Urinary bladder (tissue), 4 donors: ENCODE measurements at places on chromosomes 2 and 18.

GRCh38 chr2:62313449-62314227 lies 117.7 kb downstream of the B3GNT2 start:
- DNase-seq, result no peak

- no peak for DNase-seq
Observed at GRCh38 chr2:143524119-143524553, 394.9 kb downstream of the ARHGAP15 start.

DNA sequence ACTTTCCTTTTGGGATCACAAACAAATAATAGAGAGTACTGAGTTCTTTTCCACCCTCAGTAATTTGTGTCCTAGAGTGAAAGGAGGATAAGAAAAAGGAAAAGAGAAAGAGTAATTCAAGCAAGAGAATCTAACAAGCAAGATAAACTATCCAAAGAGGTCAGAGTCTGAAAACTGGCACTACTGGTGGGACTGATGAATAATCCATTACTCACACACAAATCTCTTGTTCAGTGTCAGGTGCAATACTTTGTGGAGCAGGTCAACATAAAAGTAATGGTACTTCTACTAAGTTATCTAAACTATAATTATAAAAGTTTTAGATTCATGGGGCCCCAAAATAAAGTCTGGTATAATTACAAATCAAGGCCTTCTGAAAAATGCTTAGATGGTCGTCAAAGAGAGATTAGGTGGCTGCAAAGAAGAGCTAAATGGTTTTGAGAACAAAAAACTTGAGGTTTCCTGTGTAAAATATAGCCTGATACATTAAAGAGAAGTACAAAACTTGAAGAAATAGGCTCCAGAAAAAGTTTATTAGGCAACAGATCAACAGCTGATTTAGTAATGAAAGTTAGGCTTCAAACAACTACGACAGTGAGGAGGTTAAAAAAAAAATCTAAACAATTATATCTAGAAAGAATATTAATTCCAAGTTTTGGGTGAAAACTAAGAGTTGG lies 109.4 kb downstream of the BAZ2B start:
- no peak for DNase-seq

DNA sequence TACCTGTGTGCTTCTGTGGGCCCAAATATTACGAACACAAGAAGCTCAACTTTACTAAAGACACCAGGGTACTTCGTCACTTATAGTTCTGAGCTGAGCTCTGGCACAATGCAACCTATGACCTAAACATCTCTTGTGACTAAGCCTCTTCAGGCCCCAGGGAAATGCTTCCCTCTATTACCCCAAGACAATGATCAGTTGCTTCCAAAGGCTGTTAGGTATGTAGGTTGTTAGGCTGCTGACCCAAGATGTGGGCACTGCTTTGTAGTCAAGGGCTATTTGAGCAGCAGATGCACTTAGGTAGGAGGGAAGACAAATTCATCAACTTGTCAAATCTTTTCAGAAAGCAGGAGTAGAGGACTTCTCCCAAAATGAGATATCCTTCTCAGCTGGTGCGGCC lies 640.1 kb downstream of the EPHA4 start:
- DNase-seq, result no peak

DNA sequence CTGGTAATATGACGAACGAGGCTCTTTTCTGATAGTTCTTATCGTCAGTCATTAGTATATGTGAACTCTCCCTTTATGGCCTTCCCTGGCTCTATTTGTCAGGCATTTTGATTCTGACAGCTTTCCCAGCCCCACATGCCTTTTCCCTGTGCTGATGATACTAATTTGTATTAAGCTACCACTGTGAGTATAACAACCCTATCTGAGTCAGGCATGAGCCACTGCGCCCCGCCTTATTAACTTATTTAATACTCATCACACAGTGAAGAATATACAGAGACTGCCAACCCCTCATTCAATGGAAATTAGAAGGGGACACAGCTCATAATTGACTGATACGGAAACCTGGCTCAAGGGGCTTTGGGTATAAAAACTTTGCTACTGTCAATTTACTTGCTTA lies 140.0 kb downstream of the NETO1 start:
- no peak for DNase-seq

- DNase-seq, result no peak
Observed at GRCh38 chr2:38498045-38498481, 104.7 kb downstream of the HNRNPLL start.

DNA sequence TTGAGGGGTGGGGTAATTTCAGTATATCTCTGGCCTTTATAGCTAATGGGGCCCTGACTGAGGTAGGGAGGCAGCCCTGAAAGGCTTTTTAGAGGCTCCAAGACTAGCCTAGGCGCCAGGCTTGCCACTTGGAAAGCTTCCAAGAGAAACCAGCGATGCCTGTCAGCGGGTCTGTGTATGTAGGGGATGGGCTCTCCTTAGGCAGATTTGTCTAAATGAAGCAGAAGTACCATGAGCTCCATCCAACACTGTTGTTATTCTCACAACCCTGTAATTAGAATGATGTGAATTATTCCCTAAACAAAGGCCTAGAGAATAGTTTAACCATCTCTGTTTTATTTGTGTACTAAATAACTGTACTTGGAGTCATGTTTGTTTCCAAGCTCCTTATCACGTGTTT lies 138.1 kb downstream of the B3GNT2 start:
- no peak for DNase-seq

DNA sequence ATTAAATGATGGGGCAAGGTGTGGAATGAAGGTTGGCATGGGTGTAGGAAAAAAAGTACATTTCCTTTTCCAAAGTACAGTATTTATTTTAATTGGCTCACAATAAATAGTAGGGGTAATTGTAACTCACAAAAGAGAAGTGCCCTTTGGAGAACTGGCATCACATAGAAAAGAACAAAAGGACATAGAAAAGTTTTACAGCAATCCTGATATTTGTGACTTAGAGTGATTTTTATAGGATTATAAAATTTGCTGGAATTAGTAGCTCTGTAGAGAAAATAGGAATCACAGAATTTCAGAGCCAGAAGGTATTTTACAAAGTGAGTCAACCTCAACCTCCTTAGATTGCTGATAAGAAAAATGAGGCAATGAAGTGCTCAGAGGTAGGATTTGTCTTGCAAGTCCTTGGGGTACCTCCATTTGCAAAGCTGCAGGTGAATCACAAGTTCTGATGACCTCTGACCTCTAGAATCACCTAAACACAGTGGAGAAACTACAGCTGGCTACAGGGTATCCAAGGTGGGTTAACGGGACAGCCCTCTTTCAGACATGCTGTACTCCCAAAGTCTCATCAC lies 133.6 kb downstream of the SOCS6 start:
- DNase-seq, result no peak
